ENCODE measurements at places on chromosomes 16 and 17.

DNA sequence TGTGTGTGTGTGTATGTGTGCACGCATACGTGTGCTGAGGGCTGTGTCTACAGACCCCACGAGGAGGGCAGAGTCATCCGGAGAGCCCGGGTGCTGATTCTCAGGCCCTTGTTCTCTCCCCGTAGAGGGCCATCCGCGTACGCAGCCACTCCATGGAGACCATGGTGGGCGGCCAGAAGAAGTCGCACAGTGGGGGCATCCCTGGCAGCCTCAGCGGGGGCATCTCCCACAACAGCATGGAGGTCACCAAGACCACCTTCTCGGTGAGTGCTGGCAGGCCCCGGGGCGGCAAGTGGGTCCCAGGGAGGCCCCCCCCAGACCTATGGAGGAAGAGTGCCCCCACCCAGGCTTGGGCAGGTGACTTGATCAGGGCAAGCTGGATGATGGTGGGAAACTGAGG is 45.5 kb downstream of the OR1D5 start:
- no peak overlapping the region for H3K27ac ChIP-seq
- no peak overlapping the region for H3K4me3 ChIP-seq
- H3K27me3 ChIP-seq: no peaks in the 10 kb centered on the region
- no peaks in the 10 kb centered on the region for H3K36me3 ChIP-seq

- DNase-seq: peak; percentile 82
- H3K4me3 ChIP-seq: no peak overlapping the region
- H3K27me3 ChIP-seq: peaks cover 8% of the 10 kb centered on the region
- H3K36me3 ChIP-seq: no peaks in the 10 kb centered on the region
- H3K27ac ChIP-seq: no peak overlapping the region
Observed at GRCh38 chr17:7136266-7136877, 21.8 kb upstream of the ASGR2 start.

GRCh38 chr17:6700948-6701307 is 12.2 kb downstream of the SLC13A5 start:
- no peak overlapping the region for H3K27ac ChIP-seq
- no peaks in the 10 kb centered on the region for H3K36me3 ChIP-seq
- no peaks in the 10 kb centered on the region for H3K27me3 ChIP-seq
- H3K4me3 ChIP-seq: no peak overlapping the region
- H3K4me1 ChIP-seq: no peaks in the 10 kb centered on the region

DNA sequence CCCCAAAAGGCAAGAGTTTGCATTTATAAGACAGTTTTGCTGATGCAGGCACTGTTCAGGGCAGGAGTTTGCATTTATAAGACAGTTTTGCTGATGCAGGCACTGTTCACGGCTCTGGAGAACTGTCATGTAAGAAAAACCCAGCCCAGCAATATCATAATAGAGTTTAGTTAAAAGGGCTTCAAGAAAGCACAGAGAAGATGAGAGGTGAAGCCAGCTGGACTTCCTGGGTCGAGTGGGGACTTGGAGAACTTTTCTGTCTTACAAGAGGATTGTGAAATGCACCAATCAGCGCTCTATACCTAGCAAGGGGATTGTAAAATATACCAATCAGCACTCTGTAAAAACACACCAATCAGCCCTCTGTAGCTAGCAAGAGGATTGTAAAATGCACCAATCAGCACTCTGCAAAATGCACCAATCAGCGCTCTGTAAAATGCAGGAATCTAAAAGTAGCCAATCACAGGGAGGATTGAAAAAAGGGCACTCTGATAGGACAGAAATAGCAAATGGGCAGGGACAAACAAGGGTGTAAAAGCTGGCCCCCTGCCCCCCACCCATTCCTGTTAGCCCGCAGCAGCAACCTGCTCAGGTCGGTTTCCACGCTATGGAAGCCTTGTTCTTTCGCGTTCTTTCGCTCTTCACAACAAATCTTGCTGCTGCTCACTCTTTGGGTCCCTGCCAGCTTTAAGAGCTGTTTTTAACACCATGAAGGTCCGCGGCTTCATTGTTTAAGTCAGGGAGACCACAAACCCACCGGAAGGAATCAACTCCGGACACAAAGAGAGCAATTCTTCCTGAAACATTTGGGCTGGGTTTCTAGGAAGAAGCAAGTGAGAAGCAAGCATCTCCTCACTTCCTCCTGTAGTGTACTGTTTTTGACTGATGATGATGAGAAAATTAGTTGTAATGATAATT is 1.8 kb upstream of the CBX1 start:
- no peak overlapping the region for H3K27ac ChIP-seq
- peaks cover 26% of the 10 kb centered on the region for H3K4me1 ChIP-seq
- no peak overlapping the region for H3K4me3 ChIP-seq
- peak; percentile 16 for DNase-seq

DNA sequence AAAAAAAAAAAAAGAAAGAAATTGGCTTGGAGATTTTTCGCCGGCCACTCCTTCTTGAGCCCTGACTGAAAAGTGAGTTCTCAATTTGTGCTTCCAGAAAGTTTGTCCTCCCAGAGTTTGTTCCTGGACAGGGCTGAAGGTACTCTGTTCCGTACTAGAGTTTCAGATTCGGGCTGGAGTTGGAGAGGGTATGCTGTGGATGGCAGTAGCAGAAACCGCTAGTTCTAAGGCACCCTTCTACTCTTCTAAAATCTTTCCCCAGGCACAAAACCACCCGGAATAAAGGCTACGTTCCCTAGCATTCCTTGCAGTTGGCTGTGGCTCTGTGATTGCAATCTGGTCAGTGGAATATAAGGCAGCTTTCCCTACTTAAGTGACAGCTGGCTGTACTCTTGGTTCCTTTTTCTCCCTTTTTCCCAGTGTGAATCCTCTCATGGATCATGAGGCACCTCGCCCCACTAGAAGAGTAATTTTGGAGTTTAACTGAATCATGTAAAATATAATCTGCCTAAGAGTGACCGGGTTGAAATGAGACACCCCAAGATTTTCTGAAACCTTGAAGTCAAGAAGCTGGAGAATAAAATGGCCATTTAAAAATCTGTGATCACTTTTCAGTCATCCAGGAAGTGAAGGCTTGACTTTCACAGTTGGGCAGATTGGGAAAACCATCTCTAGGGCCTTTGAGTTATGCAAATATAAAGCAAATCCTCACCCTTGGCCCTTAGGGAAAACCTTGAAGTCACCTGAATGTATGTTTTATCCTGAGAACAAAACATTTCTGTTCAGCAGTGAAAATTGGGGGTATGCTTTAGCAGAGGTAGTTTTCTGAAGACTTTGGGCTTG is 901 bp upstream of the HEATR6 start:
- H3K27me3 ChIP-seq: no peaks in the 10 kb centered on the region
- peaks cover 30% of the 10 kb centered on the region for H3K4me1 ChIP-seq
- peaks cover 17% of the 10 kb centered on the region for H3K36me3 ChIP-seq
- DNase-seq: no peak
- H3K27ac ChIP-seq: peak overlapping the region; percentile 88

DNA sequence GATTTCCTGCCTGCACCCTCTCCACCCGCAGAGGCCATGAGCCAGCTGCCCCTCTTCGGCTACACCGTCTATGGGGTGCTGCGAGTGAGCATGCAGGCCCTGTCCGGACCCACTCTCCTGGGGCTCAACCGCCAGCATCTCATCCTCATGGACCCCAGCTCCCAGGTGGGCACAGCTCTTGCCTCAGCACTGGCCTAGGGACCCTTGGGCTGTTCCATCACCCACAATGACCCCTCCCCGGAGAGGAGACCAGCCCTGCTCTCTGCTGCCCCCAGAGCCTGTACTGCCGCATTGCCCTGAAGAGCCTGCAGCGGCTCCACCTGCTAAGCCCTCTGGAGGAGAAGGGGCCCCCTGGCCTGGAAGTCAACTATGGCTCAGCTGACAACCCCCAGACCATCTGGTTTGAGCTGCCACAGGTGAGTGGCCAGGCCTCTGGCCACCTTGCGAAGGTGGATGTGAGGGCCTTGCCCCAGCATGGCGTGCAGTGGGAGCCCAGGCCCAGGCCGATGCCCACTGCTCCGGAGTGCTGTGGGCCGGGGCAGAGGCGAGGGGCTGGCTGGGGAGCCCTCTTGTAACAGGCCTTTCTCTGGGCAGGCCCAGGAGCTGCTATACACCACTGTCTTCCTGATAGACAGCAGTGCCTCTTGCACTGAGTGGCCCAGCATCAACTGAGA is 7.3 kb upstream of the SMIM5 start:
- no peaks in the 10 kb centered on the region for H3K27me3 ChIP-seq
- no peak overlapping the region for H3K4me3 ChIP-seq
- H3K27ac ChIP-seq: no peak overlapping the region
- H3K4me1 ChIP-seq: no peaks in the 10 kb centered on the region

- H3K36me3 ChIP-seq: no peaks in the 10 kb centered on the region
- no peak overlapping the region for H3K4me3 ChIP-seq
- H3K27me3 ChIP-seq: no peaks in the 10 kb centered on the region
- H3K27ac ChIP-seq: no peak overlapping the region
- H3K4me1 ChIP-seq: peaks cover 8% of the 10 kb centered on the region
Observed at GRCh38 chr16:75351183-75351582, 82.1 kb downstream of the CFDP1 start.

- H3K27ac ChIP-seq: no peak overlapping the region
- H3K27me3 ChIP-seq: no peaks in the 10 kb centered on the region
- H3K4me3 ChIP-seq: no peak overlapping the region
- no peak for DNase-seq
- no peaks in the 10 kb centered on the region for H3K36me3 ChIP-seq
- peaks cover 3% of the 10 kb centered on the region for H3K4me1 ChIP-seq
Observed at GRCh38 chr16:78946556-78946955, 654.0 kb downstream of the MAF start.

DNA sequence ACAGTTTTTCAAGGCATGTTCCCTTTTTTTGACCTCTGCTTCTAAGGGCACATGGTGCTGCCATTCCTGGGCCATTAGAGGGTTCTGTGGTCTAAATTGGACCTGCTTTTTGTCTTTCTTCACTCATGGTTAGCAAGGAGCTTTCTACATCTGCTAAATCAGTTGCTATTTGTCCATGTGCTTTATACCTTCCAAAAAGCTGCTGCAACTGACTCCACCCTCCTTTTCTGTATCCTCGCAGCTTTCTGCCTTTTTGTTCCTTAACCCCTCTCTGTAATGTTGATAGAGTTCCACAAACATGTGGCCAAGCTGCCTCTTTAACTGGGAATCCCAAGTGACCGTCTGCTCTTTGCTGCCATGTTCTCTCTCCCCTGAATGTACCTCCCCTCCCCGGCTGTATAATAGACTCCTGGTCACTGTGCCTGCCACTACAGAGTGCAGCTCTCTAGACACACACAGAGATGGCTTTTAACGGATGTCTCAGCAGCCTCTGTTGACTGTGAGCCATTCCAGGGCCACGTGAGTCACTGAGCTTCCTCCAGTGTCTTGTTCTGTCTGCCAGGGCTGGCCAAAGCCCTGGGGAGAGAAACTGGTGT is 57.4 kb upstream of the TEKT3 start:
- H3K4me3 ChIP-seq: no peak overlapping the region
- no peaks in the 10 kb centered on the region for H3K36me3 ChIP-seq
- DNase-seq: peak; percentile 83
- no peaks in the 10 kb centered on the region for H3K27me3 ChIP-seq

- no peak overlapping the region for H3K4me3 ChIP-seq
- DNase-seq: no peak
- H3K4me1 ChIP-seq: peaks cover 3% of the 10 kb centered on the region
- no peaks in the 10 kb centered on the region for H3K36me3 ChIP-seq
Observed at GRCh38 chr17:19940722-19941464, 36.7 kb downstream of the AKAP10 start.

DNA sequence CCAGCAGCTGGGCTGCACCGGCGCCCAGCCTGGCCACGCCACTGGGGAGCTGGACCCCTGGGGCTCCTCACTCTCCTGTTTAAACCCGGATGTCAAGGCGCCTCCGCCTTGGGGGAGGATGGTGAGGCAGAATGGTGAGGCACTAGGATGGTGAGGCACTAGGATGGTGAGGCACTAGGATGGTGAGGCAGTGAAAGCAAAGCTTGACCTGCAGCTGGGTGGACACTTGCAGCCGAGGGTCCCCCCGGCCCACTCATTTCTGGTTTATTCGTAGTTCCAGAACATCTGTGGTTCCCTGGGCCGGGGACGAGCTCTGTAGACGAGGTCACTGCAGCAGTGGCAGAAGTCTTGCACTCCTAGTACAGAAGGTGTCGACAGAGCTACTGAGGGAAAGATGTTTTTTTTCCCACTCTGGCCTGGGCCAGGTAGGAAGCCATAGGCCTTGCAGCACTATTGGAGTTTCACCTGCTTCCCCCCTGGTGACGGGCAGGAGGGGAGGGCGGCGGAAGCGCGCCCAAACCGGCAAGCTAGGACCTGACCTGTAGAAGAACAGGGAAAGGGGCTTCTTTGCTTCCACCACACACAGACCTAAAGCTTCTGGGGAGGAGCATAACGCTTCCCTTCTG is 1.1 kb upstream of the HNF1B start:
- DNase-seq: no peak
- no peaks in the 10 kb centered on the region for H3K36me3 ChIP-seq
- H3K27ac ChIP-seq: no peak overlapping the region
- no peak overlapping the region for H3K4me3 ChIP-seq
- H3K4me1 ChIP-seq: peaks cover 4% of the 10 kb centered on the region

DNA sequence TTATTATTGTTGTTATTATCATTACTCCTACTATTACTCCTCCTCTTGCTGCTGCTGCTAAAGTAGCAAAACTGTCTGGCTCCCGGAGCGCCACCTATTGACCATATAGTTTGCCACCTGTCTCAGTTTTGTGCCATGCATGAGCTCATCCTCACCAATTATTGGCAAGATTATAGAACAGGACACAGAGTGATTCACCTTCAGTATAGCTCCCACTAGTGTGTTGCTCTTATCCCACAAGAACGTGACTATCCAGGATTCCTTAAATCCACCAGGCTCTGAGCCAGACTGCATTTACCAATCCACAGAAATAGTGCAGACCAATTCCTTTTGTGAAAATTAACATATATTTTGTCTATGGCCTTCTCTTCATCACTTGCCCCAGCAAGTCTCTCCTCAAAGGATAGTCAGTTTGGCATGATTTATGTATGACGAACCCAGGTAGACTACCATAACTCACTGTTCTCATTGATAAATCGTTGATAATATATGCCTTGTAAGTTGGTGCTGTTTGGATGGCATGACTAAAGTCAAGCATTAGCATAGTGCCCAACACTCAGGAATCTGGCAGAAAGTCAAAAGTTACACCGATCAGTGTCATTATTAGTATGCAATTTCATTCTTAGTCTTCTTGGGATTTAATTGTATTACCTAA is 405.5 kb upstream of the HSBP1 start:
- H3K36me3 ChIP-seq: no peaks in the 10 kb centered on the region
- H3K4me3 ChIP-seq: no peak overlapping the region
- DNase-seq: no peak
- H3K27me3 ChIP-seq: no peaks in the 10 kb centered on the region
- H3K4me1 ChIP-seq: no peaks in the 10 kb centered on the region

DNA sequence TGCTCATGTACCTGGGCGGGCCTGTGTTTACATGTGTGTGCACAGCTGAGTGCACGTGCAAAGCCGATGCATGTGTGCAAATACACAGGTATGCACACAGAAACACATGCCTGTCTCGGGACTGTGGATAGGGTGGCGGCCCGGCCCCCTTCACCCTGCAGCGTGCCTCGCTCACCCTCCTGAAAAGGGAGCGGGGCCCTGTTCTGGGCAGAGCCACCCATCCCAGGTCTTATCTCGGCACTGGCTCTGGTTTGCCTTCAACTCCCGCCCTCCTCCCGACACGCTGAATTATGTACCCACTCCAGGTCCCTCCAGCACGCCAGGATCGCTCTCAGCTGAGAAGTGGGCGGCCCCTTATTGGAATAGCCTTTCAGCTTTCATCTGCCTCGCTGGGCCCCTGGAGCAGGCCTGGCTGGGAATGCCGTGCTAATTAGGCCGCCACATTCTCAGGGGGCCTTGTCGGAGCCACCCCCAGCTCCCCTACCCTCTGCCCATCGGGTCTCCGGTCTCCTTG is 77.8 kb downstream of the RTN4RL1 start:
- no peak overlapping the region for H3K27ac ChIP-seq
- H3K27me3 ChIP-seq: no peaks in the 10 kb centered on the region
- no peaks in the 10 kb centered on the region for H3K4me1 ChIP-seq
- no peak overlapping the region for H3K4me3 ChIP-seq
- no peaks in the 10 kb centered on the region for H3K36me3 ChIP-seq

Measured in adrenal gland (tissue), 19 donors.